ENCODE measurements at places on chromosomes 1 and 21.

- peak; percentile 99 for DNase-seq
Observed at GRCh38 chr1:236795035-236795756, at the start of gene MTR. MTR (plus strand) TSS chr1:236795292; CDS start chr1:236795704, 412 bp downstream.

GRCh38 chr1:169550294-169550693 lies 36.0 kb downstream of the F5 start:
- DNase-seq, result peak; percentile 41

DNA sequence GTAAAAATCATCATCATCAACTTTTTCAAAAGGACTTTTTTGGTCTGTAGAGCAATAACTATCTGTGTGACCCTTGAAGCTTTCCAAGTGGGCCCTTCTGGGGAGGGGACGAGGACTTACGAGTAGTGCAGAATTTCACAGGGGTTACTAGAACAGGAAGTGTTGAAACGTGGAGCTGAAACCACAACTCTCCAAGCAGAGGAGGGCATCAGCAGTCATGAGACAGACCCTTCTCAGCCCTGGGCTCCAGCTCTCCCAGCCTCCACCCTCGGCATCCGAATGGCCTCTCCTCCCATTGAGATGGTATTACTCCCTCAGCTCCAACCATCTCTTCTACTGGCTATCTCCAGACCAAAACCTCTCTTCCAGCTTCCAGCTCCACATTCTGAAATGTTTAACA lies 3.6 kb downstream of the FAM89A start:
- no peak for DNase-seq

- DNase-seq, result no peak
Observed at GRCh38 chr1:183363972-183364371, 54.2 kb downstream of the NMNAT2 start.

- DNase-seq, result no peak
Observed at GRCh38 chr1:3660704-3661103, 8.4 kb downstream of the TP73 start.

DNA sequence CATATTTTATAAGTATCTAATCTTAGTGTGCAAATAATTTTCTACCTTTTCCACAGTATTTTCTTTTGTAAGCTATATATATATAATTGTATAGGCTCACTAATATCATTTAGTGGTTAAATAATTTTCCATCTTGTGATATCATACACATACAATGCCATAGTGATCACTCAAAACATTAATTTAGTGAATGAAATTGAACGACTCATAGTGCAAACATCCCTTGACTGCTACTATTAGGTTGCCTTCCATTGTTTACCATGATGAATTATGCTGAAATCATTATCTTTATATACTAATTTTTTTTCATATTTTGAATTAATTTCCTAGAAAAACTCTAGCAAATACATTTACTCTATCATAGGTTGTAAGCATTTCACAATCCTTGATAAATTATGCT lies 127.1 kb downstream of the PCNX2 start:
- no peak for DNase-seq

- DNase-seq, result no peak
Observed at GRCh38 chr1:14681182-14681581, 82.7 kb downstream of the KAZN start.

- DNase-seq, result peak; percentile 39
Observed at GRCh38 chr1:72010094-72010431, 272.3 kb downstream of the NEGR1 start.

DNA sequence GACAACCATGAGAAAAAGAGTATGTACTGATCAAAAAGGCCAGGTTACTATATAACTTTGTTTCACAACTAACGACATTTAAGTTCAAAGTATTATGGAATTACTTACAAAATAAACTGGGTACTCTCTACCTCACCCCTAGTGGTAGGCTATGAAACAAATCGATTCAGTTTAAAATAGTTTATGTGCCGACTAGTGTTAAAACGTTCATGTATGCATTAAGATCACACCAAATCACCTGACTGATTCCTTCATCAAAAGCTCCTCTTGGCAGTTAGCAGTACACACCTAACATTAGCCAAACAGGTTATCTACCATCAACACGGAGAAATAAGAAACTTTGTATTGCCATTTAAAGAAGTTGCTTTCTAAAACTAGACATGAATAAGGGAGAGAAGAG lies 137.1 kb downstream of the AKT3 start:
- peak; percentile 98 for DNase-seq

DNA sequence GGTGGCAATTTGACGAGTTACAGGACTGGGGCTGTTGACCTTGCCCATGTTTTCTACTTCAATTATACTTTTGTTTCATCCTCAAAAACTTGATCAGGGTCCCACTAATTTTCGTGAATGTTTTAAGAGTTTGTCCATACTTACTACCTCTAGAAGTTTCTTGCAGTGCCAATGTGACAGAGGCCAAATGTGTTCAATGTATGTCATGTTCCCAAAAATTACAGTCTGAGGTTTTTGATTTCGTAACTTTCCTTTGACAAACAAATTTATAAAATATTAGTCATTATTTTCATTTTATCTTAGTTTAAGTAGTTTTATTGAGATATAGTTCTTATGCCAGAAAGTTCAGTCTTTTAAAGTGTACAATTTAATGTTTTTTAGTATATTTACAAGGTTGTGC lies 15.3 kb downstream of the VPS13D start:
- DNase-seq, result no peak

DNA sequence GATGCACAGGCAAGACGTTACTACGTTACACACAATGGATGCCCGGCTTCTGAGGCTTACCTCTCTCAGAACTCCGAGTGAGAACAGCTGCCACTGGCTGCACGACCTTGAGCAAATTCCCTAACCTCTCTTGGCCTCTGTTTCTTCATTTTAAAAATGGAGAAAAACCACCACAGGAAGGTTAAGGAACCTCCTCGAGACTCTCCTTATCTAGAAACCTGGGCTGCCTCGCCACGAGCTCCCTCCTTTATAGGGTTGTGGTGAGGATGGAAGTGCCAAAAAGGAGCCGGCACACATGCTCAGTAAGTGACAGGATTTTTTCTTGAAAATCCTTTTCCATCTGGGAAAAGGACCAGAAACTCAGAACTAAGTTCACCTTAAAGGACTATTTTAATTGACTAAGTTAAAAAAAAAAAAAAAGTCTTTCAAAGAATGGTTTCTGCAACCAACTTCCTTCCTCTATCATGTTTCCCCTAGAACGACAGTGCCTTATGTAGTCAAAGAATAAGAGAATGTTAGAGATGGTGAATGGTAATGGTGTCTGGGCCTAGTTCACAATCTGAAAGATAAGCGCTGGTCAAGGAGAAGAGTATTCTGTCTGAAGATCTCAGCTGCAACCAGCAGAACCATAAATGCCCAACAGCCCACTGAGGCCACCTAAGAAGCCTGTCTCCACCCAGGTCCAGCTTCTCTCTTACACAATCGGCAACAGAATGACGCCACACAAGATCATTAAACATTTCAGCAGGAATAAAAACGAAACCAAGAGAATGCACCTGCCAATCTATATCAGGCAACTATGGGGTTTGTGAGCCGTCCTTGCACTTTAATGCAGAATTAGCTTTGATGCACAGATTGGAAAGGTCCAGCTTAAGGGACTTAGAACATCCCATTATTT lies 64.9 kb downstream of the SLC45A1 start:
- DNase-seq, result no peak

GRCh38 chr1:109091839-109092193 lies 1.3 kb downstream of the TMEM167B start:
- DNase-seq, result no peak

GRCh38 chr1:115977499-115978258 lies 1.4 kb downstream of the SLC22A15 start:
- no peak for DNase-seq

GRCh38 chr1:224450561-224451350 lies 16.2 kb upstream of the WDR26 start:
- no peak for DNase-seq

- DNase-seq, result no peak
Observed at GRCh38 chr1:115225993-115226685, 111.9 kb downstream of the NGF start.

DNA sequence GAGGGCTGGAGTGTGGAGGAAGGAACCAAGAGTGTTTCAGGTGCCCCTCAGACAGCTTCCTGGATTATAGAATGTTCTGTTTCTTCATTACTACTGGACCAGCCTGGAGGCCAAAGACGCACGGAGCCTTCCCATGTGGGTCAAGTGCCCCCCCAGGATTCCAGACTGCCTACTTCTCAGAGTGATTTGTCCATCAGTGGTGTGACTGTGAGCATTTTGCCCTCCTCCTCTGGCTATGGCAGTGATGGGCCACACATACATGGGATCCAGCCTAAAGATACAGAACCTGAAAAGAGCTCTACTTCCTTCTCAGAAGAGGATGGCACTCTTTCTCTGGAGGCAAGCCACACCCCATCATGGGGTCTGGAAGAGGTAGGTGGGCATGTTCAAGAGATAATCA lies 64.9 kb downstream of the MACF1 start:
- DNase-seq, result no peak

DNA sequence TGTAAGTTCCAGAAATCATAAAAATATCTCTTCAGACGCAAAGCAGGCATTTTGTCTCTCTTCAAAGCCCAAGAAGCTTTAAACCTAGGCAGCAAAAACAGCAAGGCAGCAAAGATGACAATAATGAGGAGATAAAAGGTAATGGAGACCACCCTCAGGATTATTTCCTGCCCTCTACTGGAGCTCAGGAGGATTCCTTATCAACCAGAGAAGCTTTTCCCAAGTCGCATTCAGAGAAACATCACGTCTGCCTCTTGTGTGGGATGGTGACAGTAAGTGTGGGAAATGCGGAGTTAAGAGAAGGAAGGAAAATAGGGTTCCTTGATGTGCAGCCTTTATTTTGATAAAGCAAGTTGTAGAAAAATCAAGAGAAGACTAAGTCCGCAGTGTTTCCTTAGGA lies 365.8 kb downstream of the RGS7 start:
- no peak for DNase-seq

GRCh38 chr1:2018217-2019171 lies 651 bp upstream of the GABRD start:
- no peak for DNase-seq

GRCh38 chr1:10665930-10666850 lies 130.3 kb downstream of the CASZ1 start:
- no peak for DNase-seq

DNA sequence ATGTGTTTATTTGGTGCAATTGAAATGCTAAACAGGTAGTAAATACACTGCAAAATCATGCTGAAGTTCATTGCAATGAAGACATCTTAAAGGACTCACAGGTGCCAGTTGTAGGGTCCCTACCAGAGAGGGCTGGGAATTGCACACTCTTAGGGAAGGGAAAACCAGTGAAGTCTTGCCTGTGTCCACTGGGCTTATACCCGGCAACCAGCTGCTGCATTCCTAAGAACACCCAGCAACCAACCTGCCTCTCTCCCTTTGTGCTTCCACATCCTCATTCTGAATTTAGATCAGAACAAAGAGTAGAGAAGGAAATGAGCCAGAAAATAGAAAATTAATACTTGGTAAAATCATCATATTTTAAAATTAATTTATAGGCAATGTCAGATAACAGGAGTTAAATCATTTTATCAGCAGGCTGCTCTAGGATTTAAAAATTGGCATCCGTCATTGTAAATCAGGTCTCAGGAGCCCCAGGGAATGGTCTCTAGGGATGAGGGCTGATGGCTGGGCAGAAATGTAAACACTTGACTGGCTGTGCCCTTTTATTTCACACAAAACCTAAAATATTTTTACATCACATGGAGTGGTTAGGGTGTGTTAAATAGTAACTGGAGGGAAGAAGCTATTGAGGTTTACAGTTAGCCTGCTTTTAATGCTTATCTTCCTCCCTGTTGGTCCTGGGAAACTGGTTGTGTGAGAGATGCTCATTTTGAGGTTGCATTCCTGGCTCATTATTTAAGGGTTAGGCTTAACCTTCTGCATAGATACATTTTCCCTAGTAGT lies 31.3 kb downstream of the PTGFRN start:
- DNase-seq, result peak; percentile 74

DNA sequence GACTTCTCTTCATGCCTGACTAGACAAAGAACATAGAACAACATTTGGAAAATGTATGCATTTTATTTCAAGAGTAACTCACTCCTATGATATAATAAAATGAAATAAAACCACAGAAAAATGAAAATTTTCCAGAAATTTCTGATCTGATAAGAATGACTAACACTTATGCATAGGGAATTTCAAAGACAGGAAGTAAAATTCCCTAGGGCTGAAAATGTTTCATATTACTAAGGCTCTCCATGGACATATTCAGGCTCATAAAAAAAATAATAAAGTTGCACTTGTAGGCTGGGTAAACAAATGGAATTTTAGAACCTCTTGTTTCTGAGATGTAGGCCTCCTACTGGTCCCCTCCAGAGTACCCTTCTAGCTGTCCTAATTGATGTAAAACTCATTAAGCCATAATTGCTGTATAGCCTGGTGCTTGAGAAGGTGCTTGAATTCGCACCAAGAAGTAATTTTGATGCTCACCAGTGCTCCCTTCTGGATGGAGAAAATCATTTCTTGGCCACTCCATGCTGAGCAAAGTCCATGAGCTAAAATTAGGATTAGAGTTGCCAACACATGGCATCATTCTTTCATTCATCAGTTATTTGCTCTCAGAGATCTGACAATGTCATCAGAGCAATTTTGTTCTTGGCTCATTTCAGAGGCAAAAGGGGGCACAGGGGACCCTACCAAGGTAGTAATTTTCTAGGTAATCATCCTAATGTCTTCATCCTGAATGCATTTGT lies 641.0 kb upstream of the CAMK1G start:
- DNase-seq, result no peak

GRCh38 chr1:39954870-39955546 lies at the start of gene MFSD2A:
MFSD2A (plus strand) TSS chr1:39955145; CDS start chr1:39955293, 148 bp downstream.
- DNase-seq, result peak; percentile 92

DNA sequence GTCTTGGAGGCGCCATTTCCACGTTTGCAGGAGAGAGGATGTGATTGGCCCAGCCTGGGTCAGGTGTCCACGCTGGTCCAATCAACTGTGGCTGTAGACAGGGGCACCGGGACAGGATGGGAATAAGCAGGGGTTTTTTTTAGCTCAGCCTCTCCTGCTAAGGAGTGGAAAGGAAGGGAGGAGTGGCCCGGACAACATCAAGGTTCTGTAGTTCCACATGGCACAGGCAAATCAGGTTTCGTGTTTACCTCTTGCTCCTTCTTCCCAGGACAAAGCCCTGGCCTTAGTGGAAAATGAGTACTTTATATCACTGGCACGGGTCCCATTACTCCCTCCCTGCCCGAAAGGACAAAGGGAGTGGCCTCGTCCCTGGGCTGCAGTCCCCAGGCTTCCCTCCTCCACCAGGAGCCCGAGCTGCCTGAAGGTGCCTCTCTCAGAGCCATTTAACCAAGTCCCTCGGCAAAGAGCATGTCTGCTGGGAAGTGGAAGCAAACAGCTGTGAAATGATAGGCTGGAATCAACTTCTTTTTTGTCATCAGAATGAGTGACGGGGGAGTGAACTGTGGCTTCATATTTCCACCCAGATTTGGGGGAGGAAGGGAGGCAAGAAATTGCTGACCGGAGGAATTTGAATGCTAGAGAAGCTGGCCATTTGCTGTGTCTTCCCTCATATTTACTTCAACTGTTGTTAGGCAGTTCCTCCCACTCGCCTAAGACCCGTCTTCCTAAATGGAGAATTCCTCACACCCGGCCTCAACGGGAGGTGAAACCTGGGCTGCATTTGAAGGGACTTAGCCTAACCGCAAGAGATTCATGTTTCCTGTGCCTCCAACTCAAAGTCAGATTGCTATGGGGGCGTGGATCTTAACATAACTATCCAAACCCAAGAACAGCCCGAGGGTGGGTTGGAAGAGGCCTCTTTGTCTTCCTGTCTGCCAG lies 84.9 kb upstream of the SLC44A3 start:
- no peak for DNase-seq

GRCh38 chr1:97163591-97164275 lies 442.1 kb downstream of the PTBP2 start:
- no peak for DNase-seq

All from NCI-H2171 treated with DMSO at 0.1 percent for 48 hours (cell line).